ENCODE measurements at places on chromosomes 12 and 14. TPM values are rescaled to one million over a fixed set of nuclear protein-coding genes. Genes with fewer than 3 reads are reported as not detected.

GRCh38 chr14:105471297-105471821 is 3.3 kb upstream of the CRIP2 start:
- no peak for DNase-seq

PPP1R1A gene
- not detected for total RNA-seq

- no peak for DNase-seq
Measured at GRCh38 chr14:86640288-86640687, 1110.3 kb downstream of the FLRT2 start.

DNA sequence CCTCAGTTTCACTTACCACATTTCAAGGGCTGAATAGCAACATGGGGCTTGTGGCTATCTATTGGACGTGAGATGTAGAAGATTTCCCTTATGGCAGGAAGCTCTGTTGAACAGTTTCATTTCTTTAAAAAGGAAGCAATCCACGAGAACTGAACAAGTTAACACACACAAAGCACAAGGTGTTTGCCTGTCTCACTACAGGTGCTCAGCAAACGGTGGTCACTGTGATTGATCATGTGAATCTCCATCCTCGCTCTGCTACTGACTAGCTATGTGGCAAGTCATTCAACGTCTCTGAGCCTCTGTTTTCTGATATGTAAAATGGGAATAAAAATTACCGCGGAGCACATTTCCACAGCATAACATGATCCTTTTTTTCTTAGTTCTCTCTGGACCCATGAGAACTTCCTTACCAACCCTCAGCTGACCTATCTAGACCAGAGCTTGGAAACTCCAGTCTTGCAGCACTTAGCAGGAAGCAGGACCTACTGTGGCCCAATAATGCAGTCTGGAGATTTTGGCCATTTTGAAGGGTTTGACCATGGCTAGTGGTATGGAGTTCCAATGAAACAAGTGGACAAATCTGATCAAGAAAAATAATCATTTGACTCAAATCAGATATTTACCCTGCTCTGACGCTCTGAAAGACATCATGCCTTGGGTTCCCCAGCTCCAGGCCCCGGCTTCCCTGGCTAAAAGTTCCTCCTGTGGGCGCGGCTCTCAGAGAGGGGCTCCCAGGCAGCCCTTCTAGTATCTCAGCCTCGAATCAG is 278.8 kb downstream of the ZFP36L1 start:
- no peak for DNase-seq

DNA sequence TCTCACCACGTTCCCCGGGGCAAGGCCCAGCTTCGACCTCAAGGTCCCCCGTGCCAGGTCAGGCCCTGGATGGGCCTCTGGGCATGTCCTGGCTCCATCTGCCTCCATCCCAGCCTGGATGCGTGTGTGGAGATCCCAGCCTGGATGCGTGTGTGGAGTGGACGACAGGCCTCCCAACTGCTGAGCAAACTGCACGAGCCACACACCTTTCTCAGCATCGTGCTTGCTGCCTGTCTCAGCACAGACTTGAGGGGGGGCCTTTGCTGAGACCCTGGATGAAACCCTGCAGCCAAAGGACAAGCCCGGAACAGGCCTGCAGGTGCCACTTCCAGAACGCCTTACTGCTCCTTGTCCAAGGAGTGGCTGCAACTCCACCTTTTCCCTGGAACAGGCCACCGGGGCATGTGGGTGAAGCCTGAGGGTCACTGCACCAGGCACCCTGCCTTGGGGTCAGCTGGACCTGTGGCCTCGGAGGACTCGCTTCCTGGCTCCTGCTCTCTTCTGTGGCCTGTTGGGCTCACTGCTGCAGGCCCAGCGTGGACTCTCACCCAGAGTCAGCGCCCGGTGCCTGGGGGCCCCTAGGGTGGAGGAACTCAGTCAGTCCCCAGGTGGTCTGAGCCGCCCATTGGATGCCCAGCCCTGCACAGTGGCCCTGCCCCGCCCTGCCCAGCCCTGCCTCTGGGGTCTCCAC is 176.0 kb downstream of the KIF26A start:
- DNase-seq, result peak; percentile 36

GRCh38 chr14:48113713-48114112 is 438.3 kb upstream of the MDGA2 start:
- no peak for DNase-seq

ARL1 gene
- 77.5 TPM for total RNA-seq

RERG gene
- 9.0 TPM for total RNA-seq

DNA sequence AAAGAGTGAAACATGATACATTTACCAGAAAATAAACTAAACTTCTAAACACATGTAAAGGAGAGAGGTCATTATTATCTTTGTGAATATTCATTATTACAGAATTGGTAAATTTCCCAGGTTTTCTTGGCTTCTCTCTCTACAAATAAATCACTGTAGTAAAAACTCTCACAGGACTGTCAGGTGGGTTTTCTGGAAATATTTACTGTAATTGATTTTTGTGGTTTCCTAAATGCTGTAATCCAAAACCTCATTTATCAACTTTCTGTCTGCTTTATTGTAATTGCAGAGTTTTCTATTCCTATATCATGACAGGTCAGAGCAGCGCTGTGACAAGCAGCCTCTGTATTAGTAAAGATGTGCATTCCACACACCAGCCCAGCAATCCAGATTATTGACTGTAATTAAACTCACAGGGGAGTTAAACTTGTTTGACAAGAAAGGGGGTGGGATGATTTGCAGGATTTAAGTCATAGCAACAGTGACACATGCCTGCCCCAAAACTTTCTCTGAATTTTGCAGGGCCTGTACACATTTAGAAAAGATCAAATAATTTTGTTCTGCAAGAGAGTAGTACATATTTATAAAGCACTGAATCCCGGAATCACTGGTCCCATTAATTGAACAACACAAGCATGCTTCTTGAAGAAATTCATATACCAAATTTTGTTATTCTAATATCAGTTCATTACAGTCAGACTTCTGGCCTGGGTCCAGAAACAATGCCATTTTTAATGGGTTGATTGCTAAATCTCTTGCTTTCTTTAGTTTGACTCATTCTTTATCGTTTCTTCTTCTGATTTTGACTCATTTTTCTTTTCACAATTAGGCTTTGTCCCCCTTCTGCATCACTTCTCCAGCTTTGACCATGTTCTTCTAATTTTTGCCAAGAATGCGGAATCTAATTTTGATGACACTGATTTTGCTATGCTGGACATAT is 42.2 kb downstream of the PTPRO start:
- DNase-seq, result no peak

CLEC4E gene
- total RNA-seq, result 21.5 TPM

DNA sequence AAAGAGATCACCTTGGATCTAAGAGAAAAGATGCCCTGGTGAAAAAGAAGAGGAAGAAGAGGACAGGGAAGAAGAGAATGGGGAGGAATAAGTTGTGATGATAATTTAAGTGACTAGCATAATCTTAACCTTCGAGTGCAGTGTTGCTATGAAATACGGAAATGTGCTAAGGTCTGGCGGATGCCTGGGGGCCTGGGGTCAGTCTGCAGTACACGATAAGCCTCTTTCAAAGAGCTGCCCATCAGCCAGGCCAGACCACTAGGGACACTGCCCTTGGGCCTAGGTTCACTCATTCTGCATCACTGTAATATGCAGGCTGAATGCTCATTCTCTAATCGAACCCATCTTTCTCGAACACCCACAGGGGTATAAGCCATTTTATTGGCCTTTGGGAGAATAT is 83.4 kb downstream of the PLEKHG3 start:
- no peak for DNase-seq

GRCh38 chr12:91817517-91817916 is 328.1 kb downstream of the BTG1 start:
- no peak for DNase-seq

SNX6 gene
- total RNA-seq, result 70.7 TPM

SPX gene
- 0.59 TPM for total RNA-seq

IFNG-AS1 gene
- total RNA-seq, result not detected

- no peak for DNase-seq
Measured at GRCh38 chr12:89690925-89691324, 17.7 kb downstream of the ATP2B1 start.

DNA sequence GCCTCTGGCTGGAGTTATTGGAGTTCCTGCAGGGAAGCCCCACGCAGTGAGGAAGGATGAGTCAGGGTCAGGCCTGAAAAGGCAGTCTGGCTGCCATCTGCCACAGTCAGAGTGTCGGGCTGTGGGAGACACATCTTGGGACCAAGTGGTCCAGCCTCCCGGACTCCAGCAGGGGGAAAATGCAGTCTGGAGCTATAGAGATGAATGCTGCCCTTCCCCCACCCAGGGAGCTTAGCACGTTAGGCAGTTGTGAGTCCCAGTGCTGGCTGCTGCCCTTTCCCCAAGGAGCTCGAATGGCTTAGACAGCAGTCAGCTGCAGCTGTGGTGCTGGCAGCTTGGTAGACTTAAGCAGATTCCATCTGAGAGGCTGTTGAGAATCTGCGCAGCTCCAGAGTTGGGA is 8.2 kb upstream of the NTS start:
- no peak for DNase-seq

- no peak for DNase-seq
Measured at GRCh38 chr12:32161058-32161457, 54.4 kb downstream of the BICD1 start.

GRCh38 chr14:59897757-59898383 is 22.1 kb upstream of the LRRC9 start:
- no peak for DNase-seq

GRCh38 chr14:25150934-25151790 is 101.2 kb upstream of the STXBP6 start:
- DNase-seq, result no peak

CFAP251 gene
- 8.2 TPM for total RNA-seq

SRSF5 gene
- 298 TPM for total RNA-seq

DNA sequence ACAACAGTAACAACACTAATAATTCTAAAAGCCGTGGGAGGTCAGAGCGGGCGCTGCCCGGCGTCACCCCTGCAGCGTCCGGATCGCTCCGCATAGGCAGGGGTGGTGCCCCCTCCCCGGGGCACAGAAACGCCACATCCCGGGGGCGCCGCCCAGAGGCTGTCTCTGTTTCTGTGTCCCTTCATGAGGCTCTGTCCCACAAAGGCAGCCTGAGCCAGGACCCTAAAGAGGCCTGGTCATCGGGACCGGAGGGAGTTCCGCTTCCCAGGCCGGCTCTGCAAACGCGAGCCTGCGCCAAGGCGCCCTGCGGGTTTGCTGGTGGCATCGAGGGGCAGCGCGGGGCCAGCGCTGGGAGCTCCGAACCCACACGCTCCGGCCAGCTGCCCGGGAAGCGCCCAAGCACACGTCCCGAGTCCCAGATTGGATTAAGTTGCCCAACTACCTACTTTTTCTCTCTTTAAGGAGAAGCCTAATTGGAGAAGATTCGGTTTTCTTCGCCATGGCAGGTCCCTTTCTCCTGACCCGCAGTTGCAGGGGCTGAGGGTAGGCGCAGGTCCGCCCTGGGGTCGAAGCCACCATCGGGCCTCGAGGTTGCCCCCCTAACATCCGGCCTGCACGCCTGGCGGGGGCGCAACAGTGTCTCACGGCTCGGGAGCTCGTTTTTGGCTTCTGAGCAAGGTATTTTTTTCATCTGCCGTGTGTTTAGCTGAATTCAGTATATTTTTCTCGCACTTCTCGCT is 421.7 kb downstream of the VRK1 start:
- no peak for DNase-seq

ANO4 gene
- total RNA-seq, result 0.74 TPM

DNA sequence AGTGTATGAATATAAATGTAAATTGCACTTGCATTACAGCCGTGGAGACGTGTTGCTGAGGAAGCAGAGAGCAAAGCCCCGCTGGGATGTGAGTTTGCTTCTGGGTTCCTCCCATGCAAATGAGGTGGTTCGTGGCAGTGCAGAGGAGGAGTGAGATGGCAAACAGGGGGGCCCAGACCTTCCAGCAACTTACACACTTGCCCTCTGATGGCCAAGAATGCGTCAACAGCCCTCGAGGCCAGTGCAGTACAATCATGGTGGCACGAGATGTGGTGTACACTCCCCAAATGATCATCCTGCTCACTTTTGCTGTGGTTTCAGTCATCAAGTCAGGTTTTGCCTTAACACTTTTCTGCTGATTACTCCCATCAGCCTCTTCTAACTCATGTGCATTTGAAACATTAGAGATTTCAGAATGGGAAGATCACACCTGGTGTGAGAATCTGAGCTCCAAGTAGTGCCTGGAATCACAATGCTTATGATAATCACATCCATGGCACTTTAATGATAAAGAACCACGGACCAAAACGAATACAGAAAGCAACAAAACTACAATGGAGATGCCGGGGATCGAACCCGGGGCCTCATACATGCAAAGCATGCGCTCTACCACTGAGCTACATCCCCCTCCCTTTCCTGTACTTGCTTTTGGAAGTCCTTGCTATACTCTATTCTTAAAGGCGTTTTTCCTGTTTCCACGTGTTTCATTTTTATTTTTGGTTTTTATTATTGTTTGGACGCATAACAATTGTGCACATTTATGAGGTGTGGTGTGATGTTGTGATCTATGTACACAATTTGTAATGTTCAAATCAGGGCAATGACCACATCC is 7.0 kb upstream of the UBC start:
- peak; percentile 69 for DNase-seq

DNA sequence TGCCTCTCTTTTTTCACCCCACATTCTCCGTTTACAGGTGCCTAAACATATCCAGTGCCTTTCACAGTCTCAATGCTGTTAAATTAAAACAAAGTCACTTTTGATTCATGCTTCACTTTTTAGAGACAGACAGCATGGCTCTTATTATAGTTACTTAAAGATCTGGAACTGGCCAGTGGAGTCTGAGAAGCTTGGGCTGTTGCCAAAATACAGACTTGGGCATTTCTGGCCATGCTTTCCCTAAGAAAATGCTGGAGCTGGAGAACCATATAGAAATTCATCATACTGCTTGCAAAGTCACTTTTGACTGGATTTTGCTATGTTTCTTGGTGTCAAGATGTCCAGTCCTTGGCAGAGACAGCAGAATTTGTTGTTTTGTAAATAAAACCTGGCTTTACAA is 12.2 kb upstream of the GPR68 start:
- DNase-seq, result no peak

USP44 gene
- 17.8 TPM for total RNA-seq

GRCh38 chr12:86735072-86735471 is 478.9 kb upstream of the MGAT4C start:
- DNase-seq, result no peak

GRCh38 chr12:53481939-53482586 is 17.2 kb downstream of the MAP3K12 start:
- DNase-seq, result no peak

- DNase-seq, result peak; percentile 80
Measured at GRCh38 chr12:106301611-106302321, 767 bp upstream of the TCP11L2 start.

- no peak for DNase-seq
Measured at GRCh38 chr12:87953256-87953860, 75.8 kb downstream of the C12orf50 start.

ZDHHC22 gene
- total RNA-seq, result not detected

NEK9 gene
- total RNA-seq, result 97.7 TPM

CLEC4D gene
- total RNA-seq, result 1.4 TPM

DNA sequence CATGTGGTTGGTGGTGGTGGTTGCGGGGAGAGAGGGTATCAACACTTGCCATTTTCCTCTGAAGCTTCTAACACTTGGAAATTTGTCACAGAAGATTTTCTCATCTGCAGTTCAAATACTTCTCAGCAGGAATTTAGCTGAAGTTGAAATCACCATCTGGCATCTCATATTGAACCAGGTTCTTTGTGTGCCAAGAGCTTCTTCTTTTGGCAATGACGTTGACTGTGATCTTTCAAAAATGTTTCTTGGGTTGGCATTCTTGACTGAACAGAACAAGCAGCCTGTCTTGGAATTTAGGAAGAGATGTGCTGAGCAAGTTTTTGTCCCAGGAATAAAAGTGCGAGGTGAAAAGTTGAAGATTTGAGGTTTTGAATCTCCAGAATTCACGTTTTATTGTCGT is 8.7 kb upstream of the NIN start:
- no peak for DNase-seq
